HT-29 (cell line): ENCODE measurements at places on chromosomes 1 and 21.

- DNase-seq, result peak; percentile 76
These were observed 52.2 kb downstream of the NENF start for GRCh38 chr1:212484701-212485570.

DNA sequence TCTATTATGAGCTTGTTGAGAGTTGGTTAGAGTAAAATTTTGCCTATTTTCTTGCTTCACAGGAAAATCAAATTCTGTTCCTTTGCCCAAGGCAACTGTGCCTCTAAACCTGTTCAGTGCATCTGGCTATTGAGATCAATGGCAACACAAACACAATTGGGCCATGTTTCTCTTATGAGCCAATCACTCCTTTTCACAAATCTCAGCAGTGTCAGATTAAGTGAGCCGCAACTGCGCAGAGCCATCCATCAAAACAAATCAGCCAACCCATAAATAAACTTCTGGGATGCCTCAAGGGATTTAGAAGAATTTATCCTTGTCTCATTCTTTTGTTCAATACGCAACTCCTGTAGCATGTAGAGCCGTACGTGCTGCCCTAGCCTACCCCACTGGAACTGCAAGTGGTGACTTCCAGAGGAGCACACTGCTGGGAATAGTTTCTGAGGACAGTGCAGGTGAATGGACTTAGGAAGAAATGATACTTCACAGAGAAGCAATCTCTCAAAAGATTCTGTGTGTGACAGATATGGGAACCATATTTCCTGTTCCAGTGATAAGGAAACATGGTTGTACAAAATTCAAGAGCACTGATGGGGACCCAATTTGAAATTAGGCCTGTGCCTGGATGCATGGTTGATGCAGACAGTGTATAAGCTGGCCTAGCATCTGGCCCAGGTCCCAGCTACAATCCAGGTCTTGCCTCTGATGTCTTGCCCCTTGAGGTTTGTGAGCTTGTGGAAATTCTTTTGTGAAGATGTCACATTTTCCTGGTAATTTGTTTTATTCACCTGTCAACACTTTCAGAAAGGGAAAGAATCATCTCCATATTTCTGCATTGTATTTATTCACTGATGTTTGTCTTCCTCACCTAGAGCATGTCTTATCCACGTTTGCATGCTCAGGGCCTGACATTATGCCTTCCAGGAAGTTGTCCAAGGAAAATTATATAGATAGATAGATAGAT, 166.2 kb downstream of the URB2 start:
- DNase-seq, result no peak

DNA sequence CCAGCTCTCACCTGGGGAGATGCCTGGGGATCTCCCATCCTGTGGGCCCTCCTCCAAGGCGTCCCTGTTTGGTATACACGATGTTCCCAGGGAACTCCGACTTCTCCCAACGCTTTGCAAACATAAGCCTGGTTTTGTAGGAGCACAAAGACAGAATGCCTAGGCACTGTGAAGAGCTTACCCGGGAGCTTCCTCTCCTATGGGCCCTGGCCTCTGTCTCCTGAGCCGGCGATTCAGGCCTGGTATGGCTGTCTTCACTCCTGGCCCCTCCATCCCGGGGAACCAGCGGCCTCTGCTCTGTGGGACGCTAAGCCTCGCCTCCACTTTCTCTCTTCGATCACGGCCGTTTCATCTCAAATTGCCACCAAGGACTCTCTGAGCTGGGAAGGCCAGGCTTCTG, 59.6 kb upstream of the ACTRT2 start:
- no peak for DNase-seq

DNA sequence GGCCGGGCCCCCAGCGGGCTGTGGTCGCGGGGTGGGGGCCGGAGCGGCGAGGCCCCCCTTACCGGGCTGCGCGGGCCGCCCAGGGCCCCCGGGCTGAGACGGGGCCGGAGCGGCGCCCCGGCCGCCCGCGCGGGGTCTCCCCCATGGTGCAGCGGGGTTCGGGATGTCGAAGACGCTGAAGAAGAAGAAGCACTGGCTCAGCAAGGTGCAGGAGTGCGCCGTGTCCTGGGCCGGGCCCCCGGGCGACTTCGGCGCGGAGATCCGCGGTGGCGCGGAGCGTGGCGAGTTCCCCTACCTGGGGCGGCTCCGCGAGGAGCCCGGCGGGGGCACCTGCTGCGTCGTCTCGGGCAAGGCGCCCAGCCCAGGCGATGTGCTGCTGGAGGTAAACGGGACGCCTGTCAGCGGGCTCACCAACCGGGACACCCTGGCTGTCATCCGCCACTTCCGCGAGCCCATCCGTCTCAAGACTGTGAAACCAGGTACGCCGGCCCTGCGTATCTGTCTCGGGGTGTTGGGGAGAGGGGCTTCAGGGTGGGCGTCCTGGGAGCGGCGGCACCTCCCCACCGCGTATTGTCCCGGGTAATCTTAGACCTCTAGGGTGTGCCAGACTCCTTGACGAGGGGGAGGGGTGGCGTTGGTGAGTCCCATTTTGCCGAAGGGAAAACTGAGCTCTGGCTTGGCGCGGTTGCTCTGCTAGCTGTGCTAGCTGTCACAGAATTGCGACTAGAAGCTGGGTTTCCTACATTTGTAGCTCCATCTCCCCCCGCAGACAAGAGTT, 745 bp downstream of the MAGI3 start:
- peak; percentile 60 for DNase-seq

DNA sequence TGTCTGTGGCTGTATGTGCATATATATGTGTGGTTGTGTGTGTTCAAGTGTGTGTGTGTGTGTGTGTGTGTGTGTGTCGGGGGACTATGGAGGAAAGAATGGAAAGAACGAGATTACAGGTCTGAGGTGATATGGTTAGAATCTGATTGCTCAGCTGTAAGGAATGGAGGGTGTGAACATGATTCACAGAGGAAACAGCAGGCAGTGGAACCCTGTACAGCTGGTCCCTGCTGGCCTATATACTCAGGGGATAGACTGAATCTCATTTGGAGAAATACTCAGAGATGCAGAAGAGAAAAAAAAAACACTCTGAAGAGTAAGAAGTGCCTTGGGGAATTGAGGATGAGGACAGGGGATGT, 180.1 kb upstream of the ESRRG start:
- DNase-seq, result no peak

DNA sequence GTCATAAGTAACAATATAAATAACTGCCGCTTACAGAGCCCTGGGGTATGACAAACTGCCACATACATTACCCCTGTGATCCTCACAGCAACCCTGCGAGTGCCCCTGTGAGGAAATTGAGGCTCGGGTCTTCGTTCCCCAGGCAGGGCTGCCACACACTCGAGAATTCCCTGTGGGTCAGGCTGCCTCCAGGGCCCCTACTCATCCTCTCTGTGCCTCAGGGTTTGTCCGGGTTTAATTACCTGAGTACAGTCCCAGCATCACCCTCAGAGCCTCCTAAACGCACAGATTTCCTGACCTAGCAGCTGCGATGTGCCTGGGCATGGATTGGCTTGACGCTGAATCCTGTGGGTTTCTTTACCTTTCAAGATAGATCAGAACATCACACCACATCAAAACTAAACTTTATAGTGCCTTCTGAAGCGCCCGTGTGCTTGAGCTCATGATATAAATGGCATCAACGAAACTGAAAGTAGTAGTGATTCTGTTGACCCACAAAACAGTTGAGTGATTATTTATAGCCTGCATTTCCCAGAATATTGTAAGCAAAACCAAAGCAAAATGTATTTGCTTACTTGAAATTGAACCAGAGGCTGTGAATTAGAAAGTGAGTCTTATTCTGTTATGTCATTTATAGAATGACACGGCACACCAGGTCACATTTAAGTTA, 14.0 kb downstream of the SLC37A1 start:
- no peak for DNase-seq

DNA sequence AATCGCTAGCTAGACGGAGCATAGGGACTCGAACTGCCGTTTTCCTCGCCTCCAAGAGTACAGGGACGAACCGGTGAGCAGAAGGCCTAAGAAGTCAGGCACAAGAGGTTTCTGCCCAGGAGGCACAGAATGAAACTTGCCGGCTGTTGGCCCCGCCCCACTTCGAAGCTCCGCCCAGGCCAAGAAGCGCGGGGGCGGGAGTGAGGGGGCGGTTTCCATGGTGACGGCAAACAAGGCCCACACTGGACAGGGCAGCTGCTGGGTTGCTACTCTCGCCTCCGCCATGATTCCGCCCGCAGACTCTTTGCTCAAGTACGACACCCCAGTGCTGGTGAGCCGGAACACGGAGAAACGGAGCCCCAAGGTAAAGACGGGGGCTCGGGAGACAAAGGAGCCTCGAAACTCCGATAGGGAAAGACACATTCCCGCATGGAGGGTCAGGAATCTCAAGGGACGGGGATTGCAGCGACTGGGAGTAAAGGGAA, at the start of gene DNALI1:
Gene DNALI1, plus strand, starts transcription at position 229 of the 485 bp plus-strand sequence. Its CDS starts 55 bp downstream, at position 284.
- DNase-seq, result peak; percentile 70

- DNase-seq, result no peak
These were observed 76.0 kb upstream of the CTTNBP2NL start for GRCh38 chr1:112320058-112320457.

- DNase-seq, result no peak
These were observed 582 bp downstream of the TRPM2 start for GRCh38 chr21:44354001-44354405.

GRCh38 chr1:155725142-155725541, 36.3 kb downstream of the DAP3 start:
- DNase-seq, result no peak

DNA sequence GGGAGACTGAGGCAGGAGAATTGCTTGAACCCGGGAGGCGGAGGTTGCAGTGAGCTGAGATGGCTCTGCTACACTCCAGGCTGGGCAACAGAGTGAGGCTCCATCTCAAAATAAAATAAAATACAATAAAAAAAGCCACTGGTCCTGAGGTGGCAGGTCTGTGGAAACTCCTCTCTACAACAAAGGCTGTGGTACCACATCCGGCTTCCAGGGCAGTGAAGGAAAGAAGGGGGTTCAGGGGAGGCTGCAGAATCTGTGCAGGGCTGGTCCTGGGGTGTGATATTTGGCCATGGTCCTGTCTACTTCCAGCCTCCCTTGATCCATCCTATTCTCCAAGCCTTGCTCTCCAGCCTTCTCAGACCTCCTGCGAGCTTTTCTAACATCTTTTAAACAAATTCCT, 731 bp upstream of the ZNF683 start:
- no peak for DNase-seq

GRCh38 chr1:16727190-16728111, 12.9 kb upstream of the RNU1-4 start:
- DNase-seq, result peak; percentile 70

DNA sequence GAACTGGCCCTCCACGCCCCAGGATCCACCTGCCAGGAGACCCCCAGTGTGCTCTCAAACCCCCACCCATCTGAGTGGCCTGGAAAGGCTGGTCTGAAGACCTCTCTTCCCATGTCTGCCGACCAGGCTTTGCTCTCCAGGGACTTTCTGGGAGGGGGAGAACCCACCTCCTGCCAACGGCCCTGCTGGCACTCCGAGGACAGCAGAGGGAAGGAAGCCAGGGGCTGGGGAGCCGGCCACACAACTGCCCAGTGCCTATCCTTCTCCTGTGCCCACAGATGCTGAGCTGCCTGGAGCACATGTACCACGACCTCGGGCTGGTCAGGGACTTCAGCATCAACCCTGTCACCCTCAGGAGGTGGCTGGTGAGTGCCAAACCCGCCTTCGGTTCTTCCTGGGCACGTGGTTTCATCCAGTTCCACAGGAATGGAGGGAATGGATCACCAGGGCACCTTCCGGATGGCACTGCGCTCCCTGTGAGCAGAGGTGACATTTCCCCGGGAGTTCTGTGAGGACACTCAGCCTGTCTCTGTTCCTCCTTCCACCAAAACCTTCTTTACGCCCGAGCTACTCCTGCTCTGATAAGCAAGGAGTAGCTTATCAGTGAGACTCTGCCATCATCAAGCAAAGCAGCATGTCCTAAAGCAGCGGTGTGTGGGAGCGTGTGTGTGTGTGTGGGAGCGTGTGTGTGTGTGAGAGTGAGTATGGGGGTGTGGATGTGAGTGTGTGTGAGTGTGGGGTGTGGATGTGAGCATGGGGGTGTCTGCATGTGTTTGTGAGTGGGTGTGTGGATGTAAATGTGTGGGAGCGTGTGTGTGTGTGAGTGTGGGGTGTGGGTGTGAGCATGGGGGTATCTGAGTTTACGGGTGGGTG, 105.5 kb downstream of the PDE9A start:
- no peak for DNase-seq

DNA sequence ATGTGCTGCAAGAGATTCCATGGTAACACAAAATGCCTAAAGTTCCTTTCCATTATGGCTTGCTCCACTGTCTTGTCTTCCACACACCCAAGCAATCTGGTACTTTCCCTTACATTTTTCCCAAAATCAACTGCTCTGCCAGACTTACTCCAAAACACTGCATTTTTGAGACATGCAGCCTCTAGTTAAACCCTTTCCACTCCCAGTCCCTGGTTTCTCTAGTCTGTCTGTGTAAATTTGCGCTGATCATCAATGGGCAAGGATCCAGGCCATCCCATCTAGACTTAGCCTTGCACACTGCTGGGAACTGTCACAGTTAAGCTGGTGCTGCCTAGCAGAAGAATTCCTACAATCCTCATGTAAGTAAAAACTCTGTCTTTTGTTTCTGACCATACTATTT, 47.8 kb downstream of the DAB1 start:
- DNase-seq, result no peak

DNA sequence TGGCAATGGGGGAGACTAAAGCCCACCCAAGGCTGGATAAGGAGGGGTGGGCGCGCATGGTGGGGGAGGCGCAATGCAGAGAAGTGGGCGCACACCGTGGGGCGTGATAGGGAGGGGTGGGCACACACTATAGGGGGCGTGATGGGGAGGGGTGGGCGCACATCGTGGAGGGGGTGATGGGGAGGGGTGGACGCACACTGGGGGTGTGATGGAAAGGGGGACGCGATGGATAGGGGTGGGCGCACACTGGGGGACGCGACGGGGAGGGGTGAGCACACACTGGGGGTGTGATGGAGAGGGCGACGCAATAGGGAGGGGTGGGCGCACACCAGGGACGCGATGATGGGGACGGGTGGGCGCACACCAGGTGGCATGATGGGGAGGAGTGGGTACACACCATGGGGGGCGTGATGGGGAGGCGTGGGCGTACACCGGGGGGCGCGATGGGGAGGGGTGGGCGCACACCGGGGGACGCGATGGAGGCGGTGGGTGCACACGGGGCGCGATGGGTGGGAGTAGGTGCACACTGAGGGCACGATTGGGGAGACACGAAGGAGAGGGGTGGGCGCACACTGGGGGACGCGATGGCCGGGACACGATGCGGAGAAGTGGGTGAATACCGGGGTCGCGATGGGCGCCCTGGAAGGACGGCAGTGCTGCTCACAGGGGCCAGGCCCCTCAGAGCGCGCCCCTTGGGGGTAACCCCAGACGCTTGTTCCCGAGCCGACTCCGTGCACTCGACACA, 929 bp downstream of the SUMO3 start:
- DNase-seq, result no peak

GRCh38 chr1:179825798-179826460, 51.7 kb downstream of the TOR1AIP2 start:
- DNase-seq, result no peak

GRCh38 chr1:98490099-98490498, 171.4 kb upstream of the SNX7 start:
- DNase-seq, result no peak

DNA sequence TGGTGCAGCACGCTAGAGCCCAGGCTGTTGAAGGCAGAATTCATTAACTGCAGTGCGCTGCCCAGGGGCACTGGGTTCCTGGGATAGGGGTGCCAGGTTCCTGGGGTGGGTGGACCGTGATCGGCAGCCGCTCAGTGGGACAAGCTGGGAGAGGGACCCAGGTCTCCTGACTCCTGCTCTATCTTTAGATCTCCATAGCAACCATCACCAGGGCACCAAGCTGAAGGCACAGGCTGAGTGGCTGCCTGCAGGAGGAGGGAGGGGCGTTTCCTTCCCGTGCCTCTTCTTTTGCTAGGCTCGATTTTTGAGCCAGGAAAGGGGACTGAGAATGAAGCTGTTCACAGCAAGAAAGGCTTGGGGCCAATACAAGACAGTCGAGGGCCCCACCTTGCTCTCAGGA, 20.9 kb upstream of the CDCP2 start:
- DNase-seq, result no peak

GRCh38 chr1:201282931-201283829, at the start of gene PKP1:
PKP1 (plus strand) TSS chr1:201283506; CDS start chr1:201283703, 197 bp downstream.
- DNase-seq, result peak; percentile 59
